ENCODE measurements at places on chromosomes 3 and 15.

DNA sequence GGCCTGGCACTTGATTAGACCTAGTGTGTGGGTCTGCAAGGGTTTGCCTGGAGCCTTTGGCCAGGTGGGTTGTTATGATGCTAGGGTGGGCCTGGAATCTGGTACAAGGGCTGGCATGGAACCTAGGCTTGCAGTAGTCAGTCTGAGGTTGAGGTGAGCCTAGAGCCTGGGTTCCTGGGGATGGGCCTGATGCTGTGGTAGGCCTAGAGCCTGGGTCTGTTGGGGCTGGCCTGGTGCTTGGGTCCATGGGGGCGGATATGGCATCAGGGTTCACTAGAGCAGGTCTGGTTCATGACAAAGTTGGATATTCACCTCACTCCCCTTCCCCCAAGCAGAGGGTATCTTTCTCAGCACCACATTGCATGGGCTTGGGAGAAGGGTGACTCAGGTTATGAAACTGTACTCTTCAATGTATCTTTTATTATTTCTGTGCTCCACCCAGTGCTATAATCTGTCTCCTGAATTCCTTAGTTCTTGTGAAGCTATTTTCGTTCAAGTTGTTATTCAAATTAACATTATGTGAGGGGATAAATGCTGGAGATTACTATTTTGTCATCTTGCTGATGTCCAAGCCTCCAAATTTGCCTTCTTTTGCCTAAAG lies 274.4 kb downstream of the NFKBIZ start:
- no peak for DNase-seq

DNA sequence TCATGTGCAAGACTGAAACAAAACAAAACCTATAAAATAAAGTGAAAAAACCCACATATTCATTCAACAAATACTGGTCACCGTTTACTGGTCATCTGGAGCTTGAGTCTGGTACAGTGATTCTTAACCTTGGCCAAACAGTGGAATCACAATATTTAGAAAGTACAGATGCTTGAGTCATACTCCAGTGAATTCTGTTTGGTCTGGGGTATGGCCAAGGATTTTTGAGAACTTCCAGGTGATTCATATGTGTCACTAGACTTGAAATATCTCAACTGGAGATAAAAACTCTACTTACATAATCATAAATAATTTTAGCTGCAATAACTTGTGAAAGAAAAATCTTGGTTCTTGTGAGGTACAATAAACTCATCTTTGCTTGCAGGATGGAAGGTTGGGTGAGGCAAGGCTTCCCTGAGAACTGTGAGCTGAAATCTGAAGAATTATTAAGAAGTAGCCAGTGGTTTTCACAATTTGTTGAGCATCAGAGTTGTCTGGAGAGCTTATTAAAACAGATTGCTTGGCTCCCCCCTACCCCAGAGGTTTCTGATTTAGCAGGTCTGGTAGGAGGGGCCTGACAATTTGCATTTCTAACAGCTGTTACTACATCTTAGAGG lies 9.6 kb downstream of the NEK11 start:
- DNase-seq = no peak

DNA sequence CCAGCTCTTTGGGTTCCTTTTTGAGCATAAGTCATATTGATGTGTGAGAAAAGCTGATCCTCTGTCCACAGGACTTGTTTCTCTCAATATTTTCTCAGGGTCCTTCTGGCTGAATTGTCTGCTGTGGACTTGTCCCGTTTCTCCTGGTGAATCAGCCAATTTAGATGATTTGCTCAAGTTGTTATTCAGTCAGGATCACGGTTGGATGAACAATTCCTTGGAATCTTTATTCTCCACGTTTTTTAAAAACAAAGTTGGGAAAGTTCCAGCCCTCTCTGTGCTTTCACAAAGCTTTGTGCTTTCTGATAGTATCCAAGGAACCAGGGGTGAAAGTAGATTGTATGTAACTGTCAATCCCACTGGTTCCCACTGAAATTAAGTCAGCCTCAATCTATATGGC lies 61.3 kb downstream of the LRRC3B start:
- no peak for DNase-seq

DNA sequence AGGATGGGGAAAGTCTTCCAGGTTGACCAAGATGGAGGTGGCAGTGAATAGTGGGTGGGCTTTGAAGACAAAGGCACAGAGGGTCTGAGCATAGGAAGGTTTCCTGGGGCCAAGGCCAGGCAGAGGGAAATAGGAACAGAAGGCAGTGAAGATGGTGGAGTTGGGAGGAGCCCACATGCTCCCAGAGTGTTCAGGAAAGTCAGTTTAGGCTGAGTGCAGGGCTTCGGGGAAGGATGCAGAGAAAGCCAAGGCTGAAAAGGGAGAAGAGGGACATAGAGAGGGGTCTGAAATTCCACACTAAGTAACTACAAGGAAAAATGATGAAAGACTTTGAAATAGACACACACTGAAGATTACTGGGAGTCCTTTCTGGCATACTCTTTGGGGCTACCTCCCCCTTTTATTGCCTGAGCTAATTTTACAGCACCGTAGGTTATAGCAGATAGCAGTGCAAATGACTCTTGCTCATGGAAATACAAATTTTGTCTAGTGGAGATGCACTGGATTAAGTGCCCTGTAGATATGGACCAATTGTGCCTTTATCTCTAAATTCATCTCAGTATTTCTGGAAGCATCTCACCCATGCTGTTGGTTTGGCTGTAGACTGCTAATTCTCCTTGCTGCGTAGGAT lies 3.8 kb downstream of the CX3CR1 start:
- DNase-seq = no peak

GRCh38 chr15:60928970-60929369 lies 300.1 kb downstream of the RORA start:
- no peak for DNase-seq

DNA sequence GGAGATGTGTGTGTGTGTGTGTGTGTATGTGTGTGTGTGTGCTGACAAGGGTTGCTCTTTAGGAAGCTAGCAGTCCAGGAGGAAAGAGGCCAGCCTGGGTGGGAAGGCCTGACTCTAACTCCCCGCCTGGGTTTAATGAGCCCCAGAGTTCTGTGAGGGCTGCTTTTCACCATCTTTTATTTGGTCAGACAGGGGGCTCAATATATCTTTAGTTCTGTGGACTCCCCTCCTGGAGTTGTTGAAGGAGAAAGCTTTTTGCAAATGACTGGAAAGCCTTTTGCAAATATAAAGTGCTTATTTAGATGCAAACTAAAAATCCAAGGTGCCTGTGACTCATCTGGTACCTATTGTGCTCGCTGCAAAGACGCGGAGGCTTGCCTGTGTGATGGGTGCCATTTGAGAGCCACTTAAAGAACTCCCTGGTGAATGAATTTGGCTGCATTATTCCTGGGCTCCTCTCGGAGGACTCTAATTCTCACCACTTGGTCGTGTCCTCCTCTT lies 24.5 kb downstream of the DRD3 start:
- peak; percentile 62 for DNase-seq

DNA sequence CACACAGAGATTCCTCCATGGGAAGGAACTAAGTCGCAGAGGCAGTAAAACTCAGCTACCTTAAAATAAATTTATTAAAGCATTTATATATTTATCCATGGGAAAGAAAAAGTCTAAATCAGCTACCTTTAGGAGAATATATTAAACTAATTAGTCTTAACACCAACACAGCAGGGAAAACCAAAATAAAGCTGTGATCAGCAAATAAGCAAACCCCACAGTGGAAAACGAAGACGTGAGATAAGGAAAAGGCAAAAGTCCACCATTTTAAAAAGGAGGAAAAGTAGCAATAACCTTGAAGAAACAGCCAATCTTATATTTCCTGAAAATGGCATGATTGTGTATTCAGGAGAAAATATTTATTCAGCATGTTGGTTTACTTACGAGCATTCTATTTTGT lies 473.0 kb upstream of the ROBO2 start:
- no peak for DNase-seq

DNA sequence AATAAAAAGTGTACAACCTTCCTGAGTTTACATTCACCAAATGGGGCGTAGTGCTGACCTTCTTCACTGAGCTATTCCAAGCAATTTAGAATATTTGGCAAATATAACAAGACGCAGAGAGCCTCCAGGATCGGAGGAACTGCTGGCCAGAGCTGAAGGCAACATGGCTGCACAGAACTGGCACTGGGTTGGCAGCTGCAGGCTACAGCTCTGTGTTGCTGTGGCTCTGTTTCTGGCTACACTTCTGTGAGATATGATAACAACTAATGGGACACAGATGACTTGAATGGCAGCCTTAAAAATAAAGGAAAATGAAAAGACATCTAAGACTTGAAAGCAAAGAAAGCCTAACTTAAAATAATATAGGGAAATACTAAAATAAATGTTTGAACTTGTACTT lies 10.8 kb upstream of the SLC6A20 start:
- DNase-seq = no peak

DNA sequence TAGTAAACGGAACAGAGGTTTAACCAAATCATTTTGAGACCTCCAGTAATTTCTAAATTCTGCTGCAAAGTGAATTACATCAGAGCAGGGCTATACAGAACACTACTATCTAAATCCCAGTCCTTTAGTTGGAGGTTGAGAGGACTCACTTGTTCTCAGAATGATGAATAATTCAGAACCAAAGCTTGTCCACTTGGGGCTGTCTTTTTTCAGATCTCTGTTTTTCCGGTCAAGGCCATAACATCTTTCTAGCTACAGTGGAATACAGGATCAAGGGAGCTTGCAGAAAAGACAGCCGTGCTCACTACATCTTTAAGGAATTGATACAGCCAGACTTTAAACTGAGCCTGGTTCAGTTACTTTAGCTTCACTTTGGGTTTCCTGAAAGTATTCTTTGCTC lies 194.5 kb downstream of the EFHB start:
- no peak for DNase-seq

DNA sequence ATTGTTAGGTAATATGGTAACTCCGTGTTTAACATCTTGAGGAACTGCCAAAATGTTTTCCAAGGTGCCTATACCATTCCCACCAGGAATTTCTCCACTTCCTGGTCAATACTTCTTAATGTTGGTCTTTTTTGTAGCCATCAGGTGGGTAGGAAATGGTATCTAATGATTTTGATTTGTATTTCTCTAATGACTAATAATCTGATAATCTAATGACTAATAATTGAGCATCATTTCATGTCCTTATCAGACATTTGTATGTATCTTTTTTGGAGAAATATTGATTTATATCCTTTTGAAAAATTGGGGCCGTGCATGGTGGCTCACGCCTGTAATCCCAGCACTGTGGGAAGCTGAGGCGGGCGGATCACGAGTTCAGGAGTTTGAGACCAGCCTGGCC lies 38.8 kb downstream of the SLMAP start:
- no peak for DNase-seq

GRCh38 chr15:63380151-63380807 lies 1.4 kb downstream of the CA12 start:
- no peak for DNase-seq

DNA sequence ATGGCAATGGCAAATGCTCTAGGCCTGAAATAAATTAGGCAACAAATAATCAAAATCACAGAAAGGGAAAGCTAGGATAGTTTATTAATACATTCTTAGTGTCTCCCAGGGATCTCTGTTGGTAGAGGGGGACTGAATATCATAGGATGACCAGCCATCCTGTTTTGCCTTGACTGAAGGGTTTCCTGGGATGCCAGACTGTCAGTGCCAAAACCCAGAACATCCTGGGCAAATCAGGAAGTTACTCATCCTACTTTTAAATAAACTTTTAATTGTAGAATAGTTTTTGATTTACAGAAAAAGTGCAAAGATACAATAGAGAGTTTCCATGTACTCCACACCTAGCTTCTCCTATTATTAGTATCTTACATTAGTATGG lies 21.8 kb upstream of the SIAH2 start:
- DNase-seq = no peak

DNA sequence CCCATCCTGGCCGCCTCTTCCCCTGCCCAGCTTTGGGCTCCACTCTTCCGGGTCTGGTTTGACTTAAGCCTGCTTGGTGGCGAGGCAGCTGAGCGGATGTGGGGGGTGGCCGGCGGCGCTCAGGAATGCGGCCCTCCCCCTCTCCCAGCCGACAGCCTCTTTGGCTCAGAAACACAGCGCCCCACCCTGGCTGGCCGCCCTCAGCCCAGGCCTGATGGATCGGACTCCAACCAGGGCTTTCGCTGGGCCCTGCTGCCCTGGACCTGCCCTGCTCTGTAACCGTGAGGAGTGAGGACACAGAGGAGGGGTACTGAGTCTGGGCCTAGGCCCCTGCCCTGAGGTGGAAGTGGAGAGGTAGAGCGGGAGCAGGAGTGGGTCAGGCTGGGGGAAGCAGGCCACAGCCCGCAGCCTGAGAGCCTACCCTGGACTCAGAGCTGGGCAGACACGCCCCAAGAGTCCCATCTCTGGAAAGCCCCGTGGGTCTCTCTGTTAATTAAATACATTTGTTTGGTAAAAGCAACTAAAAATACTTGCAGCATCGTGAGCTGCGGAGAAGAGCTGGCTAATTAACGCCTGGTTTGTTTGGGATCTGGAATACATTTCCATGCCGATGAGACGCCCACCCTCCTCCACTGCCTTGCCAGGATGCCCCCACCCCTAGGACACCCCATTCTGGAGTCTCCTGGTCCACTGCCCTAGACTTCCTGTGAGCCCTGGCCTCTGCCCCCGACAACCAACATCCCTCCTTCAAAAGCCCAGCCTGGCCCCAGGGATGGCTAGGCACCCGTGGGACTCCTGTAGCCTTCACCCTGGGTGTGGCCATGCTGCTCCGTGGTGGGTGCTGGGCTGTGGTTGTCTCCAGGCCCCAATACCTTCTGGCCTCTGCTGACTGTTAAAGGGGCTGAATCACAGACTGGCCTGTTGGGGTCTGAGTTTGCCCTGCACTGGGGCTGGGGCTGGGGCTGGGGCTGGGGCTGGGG lies 19.6 kb downstream of the PLXNA1 start:
- peak; percentile 58 for DNase-seq

DNA sequence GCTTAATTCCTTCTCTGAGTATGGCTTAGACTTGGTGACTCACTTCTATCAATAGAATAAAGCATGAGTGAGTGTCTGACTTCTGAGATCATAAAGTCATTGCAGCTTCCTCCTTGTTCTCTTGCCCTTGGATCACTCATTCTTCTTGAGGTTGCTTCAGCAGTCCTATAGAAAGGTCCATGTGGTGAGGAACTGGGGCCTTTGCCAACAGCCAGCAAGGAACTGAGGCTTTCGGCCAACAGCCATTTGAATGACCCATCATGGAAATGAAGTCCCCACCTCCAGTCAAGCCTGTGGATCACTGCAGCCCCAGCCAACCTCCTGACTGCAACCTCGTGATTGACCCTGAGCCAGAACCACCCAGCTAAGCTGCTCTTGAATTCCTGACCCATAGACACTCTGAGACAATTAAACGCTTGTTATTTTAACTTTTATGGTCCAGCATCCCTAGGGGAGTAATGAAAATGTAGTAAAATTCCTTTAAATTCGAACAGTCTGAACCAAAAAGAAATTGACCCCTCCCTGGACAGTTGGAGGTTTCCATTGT lies 84.5 kb downstream of the WDR76 start:
- DNase-seq = no peak

DNA sequence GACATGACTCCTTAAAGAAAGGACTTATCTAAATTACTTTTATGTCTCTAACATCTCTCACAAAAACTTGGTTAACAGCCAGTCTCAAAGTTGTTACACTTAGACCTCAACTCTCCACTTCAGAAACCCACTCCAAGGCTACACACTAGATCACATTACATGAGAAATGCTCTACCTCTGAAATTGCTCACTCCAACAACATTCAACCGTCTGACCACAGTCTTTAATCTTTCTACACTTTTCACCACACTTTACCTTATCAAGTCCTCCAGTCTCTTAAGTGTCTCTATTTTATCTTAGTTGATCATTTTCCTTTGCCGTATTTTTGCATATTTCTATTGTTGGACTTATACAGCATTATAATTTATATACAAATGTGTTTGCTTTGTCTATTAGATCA lies 5.8 kb downstream of the SLC12A6 start:
- DNase-seq = no peak

- no peak for DNase-seq
Measured at GRCh38 chr3:67655364-67656121, 1.1 kb upstream of the SUCLG2 start.
